Stimulated activated CD4-positive, alpha-beta T cell treated with anti-CD3 and anti-CD28 coated beads, TNF-alpha, amount 100 ng/mL, for 1 hour (primary cell): ENCODE measurements at places on chromosomes 1 and 21.
A peak's percentile ranks its signal among the peaks of the same experiment; 100 is the strongest.

DNA sequence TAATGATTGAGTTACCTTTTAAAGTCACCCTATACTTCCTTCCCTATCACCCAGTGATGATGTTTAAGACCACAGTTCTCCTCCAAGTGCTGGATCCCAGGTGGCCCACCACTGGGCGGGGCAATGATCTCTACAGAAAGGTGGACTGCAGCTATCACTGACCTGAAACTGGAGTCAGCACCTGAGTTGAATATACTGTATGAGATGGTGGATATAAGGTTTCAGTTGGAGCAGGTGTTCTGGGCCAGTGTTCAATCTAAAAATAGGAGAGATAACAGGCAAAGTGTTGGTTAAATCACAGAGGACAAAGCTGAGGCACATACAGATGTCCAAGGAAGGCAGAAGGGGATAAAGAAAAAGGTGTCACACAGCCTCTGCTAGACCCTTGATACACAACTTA, 96.6 kb downstream of the SIPA1L2 start:
- DNase-seq: no peak

GRCh38 chr21:34105947-34106541, 32.7 kb downstream of the MRPS6 start:
- no peak for DNase-seq

- DNase-seq: no peak
These were observed 184.9 kb downstream of the DUSP10 start for GRCh38 chr1:221557013-221557412.

- DNase-seq: no peak
These were observed 37.1 kb upstream of the KIF21B start for GRCh38 chr1:201060586-201060985.

DNA sequence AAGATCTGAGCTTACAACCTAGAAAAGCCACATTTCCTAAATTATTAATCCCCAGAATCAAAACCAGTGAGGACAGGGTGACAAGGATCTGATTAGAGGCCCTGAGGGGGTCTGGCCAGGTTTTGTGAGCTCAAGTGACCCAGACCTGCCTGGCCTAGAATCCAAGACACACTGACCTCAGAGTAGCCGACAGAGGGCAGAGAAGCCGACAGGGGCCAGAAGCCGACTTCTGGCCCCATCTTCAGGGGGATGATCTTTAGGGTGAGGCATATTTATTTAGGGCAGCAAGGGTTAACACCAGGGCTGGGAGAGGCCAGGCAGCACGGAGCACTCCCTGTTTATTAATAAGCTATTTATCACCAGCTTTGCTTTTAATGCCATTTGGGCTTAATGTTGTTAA, 45.3 kb downstream of the CASZ1 start:
- no peak for DNase-seq

DNA sequence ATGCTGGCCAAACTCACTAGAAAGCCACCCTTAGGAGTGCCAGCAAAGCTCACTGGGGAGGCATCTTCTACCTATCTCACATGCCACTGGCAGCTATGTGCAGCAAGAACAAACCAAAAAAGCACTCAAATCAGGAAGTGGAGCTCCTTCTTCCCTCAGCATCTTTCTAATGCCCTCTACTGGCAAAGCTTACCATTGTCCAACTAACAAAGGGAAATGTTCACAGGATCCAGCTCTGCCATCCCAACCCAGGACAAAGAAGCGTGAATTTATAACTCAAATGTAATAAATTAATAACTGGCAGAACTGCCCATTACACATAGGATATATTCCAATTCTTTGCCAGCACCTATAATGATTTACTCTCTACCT, 38.9 kb downstream of the LEPR start:
- no peak for DNase-seq

- no peak for DNase-seq
These were observed 10.7 kb downstream of the GPR157 start for GRCh38 chr1:9118186-9118585.

DNA sequence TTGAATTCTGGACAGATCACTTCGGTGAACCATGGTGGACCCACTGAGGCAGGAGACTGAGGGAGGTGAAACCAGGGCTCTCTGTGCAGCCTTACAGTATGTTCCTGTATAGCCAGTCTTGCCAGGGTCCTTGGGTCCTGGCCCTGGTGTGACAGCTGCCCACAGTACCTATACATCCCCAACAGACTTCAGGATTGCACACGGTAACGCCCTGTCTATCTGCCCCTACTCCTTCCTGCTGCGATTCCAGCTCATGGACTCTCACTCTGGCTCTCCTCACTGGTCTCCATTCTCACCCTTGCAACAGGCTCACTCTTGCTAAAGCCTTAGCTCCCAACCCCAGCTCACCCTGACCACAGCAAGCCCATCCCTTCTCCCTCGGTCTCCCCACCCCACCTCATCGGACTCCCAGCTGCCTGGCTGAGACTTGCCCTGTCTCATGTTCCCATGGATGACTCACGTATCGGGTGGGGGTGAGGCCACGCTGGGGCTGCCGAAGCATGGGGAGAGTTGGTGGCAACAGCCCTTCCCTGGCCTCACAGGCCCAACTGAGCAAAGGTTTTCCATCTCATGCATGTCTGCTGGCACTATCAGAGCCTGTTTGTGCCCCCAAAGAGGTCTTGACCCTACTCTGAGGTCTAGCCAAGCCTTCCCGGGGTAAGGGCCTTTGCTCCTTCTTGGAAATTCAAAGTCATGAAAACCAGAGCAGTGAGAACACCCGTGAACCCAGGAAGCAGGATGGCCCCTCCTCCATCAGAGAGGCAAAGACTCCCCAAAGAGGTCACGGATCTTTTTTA, 7.1 kb downstream of the PHLDA3 start:
- no peak for DNase-seq

DNA sequence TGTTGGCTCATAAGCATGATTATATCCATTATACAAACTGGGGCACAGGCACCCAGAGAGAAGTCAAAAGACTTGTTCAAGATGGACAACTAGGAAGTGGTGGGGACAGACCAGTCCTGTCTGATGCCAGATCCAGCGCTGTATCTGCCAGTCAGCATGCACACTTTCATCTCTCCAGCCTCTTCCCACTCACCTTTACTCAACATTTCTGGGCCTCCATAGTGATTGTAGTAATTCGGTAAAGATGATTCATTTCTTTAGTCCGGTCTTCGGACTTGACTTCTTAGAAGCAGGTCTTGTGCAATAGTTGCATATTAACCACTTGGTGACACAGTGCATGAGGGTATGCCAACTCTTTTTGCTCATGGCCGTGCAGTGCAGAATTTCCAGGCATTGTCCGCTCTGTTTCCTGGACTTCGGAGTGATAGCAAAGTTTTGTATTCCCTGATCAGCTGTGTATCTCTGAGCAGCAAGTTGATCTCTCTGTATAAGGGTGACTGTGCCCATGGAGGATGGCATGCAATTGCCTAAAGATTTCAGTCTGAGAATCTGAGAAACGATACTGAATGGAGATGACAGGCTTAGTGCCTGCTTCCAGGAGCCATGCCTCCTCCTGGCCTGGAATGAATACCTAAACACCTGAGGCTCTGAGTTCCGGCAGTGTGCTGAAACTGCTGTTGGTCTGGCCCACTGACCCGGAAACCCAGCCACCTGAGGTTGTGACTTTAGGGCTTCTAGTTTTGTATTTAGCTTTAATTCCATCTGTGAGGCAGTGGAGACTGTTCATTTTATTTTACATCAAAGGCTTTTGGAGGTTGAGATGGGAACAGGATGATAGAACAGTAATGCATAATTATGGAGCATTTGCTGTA, 39.0 kb downstream of the GALNT2 start:
- DNase-seq: no peak

DNA sequence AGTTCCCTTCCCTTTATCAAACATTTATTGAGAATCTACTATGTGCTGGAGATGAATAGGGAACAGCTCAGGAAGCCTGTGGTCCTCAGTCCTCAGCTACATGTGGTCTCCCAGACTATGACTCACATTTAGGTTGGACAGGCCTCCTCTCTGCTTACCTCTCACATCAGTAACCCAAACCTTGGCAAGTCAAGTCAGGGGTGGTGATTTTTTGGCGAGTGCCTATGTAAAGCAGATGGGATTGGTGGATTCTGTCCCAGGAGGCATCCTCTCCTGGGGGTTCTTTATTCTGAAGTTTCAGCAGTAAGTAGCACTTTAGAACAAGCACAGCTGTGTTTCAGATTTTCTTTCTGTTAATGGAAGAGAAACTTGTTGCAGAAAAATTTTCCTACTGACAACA, 241.3 kb downstream of the PRDM2 start:
- no peak for DNase-seq

GRCh38 chr1:184362876-184363275, 24.0 kb upstream of the C1orf21 start:
- no peak for DNase-seq

DNA sequence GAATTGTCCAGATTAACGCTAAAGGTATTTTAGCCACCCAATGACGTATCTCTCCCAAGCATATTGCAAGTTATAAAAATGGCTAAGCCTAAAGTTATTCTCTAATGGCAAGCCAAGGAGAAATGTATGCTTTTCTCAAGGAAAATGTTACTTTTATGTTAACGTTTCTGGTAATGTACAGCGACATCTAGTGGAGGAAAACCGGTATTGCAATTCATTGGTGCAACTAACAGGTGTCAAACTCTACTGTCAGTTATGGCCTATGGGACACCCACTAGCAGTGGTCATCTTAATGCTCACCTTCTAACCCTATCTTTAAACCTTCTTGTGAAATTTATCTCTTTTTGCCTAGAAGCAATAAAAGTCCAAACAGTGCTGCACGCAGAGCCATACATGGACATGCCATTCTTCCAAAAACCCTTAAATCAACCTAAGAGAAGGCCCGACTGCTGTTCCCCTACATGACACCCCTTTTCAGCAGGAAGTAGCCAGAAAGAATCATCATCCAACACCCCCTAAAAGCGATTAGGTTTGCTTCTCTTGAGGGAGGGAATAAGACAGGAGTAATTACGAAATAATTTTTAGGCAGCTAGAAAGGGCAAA, 68.7 kb upstream of the LRIF1 start:
- DNase-seq: peak; percentile 19

GRCh38 chr1:182807907-182808306, 18.3 kb downstream of the NPL start:
- DNase-seq: no peak

DNA sequence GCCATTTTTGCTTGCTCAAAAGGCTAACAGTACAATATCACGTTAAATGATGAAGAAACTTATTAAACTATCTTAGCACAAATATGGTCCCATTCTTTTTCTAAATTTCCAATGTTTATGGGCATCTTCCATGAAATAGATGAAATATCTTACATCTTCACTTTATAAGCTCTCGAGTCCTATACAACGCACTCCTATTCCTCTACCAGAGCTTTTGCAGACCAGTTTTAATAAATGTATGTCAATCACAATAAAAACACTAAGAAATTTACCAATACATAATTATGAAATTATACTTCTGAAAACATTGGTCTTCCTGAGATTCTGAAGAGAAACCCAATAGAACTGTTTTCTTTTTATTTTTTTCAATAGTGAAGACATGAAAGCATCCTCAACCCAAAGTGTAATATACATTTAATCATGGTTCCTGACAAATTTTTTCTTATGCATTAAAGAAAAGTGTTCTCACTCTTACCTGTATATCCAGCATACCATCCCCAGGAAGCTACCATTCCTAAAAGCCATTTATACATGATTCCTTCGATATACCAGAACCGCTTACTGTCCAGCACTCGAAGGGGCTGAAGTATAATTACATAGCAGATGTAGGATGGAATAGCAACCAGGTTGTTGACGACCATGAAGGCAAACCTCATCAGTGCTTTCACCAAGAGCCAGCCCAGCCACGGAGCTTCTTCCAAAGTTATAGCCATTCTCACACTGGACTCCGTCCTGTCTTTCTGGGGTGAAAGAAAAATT, 1.8 kb downstream of the LPGAT1 start:
- no peak for DNase-seq

GRCh38 chr1:229325401-229325800, 17.4 kb downstream of the CCSAP start:
- no peak for DNase-seq

DNA sequence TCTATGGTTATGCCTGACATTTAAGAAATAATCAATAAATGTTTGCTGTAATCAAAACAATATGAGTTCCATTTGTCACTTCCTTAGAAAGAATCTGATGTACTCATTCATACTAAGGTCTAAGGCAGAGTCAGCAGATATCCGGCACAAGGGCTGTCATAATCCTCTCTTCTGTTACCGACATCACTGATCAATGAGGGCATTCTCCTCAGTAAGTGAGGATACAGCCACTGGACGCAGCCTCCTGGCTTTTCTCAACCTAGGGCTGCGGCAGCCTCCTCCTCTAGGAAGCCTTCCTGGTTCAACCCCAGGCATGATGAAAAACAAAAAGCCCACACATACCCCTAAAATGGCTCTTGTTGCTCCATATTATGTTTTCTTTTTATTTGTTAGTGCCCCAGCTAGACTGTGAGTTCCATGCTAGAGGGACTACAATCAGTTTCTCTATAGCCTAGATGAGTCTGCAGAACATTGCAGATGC, 40.7 kb upstream of the TENT5C start:
- DNase-seq: no peak

DNA sequence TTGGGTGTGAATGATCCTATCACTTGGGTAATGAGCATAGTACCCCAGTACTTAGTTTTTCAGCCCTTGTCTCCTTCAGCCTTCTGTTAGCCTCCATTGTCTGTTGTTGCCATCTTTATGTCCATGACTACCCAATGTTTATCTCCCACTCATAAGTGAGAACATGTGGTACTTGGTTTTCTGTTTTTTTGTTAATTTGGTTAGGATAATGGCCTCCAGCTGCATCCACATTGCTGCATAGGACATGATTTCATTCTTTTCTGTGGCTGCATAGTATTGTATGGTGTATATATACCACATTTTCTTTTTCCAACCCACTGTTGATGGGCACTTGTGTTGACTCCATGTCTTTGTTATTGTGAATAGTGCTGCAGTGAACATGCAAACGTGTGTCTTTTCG, 39.6 kb upstream of the GPR52 start:
- DNase-seq: no peak

DNA sequence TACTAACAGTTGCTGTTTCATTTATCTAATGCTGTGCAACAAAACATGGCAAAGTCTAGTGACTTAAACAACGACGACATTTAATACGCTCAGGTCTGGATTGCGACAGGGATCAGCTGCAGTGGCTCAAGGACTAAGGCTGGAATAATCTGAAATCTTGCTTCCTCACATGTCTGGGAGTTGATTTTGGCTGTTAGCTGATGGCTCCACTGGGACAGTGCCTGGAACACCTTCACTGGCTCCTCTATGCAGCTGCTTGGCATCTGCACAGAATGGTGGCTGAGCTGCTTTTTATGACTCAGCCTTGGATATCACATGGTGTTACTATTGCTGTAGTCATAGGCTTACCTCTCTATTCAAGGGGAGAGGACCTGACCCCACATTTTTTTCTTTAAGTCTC, 24.0 kb upstream of the BTG3 start:
- no peak for DNase-seq

- no peak for DNase-seq
These were observed 6.7 kb downstream of the TAF1A start for GRCh38 chr1:222583079-222583478.

DNA sequence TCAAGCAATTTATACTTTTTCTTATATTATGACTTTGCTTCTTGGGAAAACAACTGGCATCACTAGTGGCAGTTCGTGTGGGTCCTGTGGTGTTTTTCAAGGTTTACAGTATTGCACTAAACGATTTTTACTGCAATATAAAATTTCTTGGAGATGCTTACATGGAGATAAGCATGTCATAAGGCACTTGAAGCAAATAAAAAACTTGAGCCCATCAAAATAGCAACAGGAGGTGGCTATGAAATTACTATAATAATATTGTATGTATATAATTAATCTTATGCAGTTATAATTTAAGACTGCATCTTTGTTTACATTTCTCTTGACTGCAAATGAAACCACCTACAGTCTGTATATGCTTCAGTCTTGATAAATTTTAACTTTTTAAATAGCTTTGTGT, 29.3 kb upstream of the CHAF1B start:
- no peak for DNase-seq
